ENCODE measurements at places on chromosomes 6 and 20. TPM values are rescaled to one million over a fixed set of nuclear protein-coding genes. Genes with fewer than 3 reads are reported as not detected.

GRCh38 chr6:1987640-1988039, 257.8 kb downstream of the GMDS start:
- DNase-seq, result no peak

GRCh38 chr6:67450641-67451040, 1184.4 kb upstream of the ADGRB3 start:
- no peak for DNase-seq

HLA-DQA1 gene
- 3.7 TPM for polyA plus RNA-seq

MCM9 gene
- 25.2 TPM for polyA plus RNA-seq
